Activated CD4-positive, alpha-beta memory T cell treated with anti-CD3 and anti-CD28 coated beads, Interleukin-2, amount 10 ng/mL, durations not matched to agents 7 days and 5 days (primary cell): ENCODE measurements at places on chromosomes 7 and 10. TPM values are rescaled to one million over a fixed set of nuclear protein-coding genes. Genes with fewer than 3 reads are reported as not detected.

- H3K36me3 ChIP-seq: peaks cover 1% of the 10 kb centered on the region
- peaks cover 16% of the 10 kb centered on the region for H3K27me3 ChIP-seq
- H3K4me1 ChIP-seq: peaks cover 21% of the 10 kb centered on the region
- no peak overlapping the region for H3K27ac ChIP-seq
Measured at GRCh38 chr7:139825666-139826290, 3.3 kb upstream of the TBXAS1 start.

The H2BK1 gene
- total RNA-seq: not detected

DNA sequence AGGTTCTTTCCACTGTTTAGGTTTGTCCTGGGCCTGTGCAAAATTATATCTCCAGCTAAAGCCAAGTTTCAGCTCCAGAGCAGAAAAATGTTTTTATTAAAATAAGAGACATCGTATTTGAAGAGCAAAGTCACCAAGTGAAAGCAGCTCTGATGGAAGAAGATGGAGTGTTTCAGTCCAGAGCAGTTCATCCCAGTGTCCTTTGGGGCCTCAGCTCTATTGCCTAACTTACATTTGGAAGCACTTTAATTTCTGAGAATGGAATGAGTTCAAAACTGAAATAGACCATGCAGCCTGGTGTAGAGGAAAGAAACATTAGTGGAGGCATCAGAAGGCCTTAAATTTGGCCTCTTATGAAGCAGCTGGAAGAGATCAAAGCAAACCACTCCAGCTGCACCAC lies 545.2 kb downstream of the SORCS1 start:
- no peaks in the 10 kb centered on the region for H3K4me1 ChIP-seq
- no peak overlapping the region for H3K27ac ChIP-seq
- no peaks in the 10 kb centered on the region for H3K27me3 ChIP-seq
- no peaks in the 10 kb centered on the region for H3K36me3 ChIP-seq
- no peak overlapping the region for H3K4me3 ChIP-seq

DNA sequence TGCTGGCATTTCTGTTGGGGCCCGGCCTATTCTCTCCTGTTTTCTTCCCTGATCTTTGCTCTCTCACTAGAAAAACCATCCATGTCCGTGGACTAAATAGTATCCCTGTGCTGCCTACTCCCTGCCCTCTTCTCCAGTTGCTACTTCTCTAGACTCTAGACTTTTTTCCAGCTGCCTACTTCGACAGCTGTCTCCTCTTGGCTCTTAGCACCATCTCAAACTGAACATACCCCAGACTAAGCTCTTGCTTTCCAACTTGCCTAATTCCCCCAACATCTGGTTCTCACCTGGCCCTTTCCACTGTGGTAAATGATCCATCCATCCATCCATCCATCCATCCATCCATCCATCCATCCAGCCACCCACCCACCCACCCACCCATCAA lies 19.5 kb downstream of the ADCYAP1R1 start:
- H3K4me3 ChIP-seq: no peak overlapping the region
- H3K4me1 ChIP-seq: no peaks in the 10 kb centered on the region
- no peak overlapping the region for H3K27ac ChIP-seq
- peaks cover 2% of the 10 kb centered on the region for H3K27me3 ChIP-seq

DNA sequence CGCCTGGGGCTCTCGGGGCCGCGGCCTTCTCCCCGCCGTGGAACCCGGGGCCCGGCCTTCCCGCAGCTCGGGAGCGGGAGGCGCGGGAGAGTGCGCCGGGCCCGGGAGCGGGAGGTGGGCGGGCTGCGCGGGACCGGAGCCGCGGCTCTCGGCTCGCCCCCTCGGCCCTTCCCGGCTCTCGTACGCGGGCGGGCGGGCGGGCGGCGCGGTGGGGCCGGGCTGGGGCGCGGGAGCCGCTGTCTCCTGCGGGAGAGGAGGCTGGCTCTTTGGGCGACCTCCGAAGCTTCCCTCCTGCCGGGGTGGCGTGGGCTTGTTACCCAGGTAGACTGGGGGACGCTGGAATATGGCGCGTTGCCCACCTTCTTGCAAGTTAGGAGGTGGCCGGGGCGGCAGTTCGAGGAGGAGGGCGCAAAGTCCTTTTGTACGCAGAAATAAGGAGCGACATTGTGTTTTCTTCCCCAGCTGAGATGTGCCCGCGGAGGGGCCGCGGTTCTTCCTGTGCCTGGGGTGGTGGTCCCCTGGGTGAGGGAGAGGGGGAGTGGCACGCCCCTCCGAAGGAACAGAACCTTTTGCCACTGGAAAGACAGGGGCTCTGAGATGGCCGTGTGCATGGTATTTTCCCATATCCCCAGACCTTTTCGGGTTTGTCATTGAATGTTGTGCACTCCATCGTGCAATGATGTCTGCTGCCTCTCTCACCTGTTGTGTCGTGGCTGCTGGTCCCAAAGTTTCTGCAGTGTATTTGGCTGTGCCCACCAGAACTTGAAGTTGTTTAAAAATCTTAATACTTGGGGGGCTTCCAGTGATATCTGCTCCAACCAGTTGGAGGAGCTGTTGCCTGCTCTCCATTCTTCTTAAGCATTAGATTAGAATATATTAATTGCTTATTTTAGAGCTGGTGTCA lies 844 bp downstream of the NRF1 start:
- DNase-seq: peak; percentile 40
- H3K36me3 ChIP-seq: peaks cover 16% of the 10 kb centered on the region
- H3K27ac ChIP-seq: peak overlapping the region; percentile 86
- H3K4me1 ChIP-seq: peaks cover 58% of the 10 kb centered on the region
- no peaks in the 10 kb centered on the region for H3K27me3 ChIP-seq

DNA sequence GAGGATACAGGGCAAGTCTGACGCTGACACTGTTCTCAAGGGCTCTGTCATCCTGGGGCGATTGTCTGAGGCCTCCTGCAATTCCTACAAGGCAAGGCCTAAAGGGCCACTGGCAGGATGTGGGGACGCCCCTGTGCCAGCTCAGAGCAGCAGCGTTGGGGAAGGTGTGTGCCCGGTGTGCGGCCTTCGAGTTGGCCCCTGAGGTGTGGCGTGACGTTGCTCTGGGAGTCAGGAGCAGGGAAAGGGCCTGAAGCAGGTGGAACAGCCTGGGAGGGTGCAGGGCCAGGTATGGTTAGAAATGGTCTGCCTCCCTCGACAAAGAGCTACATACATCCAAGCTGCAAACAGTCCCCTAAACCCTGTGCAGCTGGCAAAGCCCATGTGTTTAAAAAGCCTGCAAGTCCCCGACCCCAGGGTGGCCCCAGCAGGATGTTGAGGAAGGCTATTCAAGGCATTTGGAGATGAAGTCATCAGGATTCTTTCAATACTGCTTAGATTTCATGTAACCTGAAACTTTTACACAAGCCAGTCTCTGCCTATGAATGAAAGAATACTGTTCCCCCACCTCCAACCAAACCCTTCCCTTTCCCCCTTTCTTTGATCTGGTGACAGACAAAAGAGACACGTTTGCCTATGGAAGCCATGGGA lies 142.5 kb upstream of the TNS3 start:
- no peaks in the 10 kb centered on the region for H3K4me1 ChIP-seq
- no peak overlapping the region for H3K4me3 ChIP-seq
- DNase-seq: no peak
- no peaks in the 10 kb centered on the region for H3K27me3 ChIP-seq

DNA sequence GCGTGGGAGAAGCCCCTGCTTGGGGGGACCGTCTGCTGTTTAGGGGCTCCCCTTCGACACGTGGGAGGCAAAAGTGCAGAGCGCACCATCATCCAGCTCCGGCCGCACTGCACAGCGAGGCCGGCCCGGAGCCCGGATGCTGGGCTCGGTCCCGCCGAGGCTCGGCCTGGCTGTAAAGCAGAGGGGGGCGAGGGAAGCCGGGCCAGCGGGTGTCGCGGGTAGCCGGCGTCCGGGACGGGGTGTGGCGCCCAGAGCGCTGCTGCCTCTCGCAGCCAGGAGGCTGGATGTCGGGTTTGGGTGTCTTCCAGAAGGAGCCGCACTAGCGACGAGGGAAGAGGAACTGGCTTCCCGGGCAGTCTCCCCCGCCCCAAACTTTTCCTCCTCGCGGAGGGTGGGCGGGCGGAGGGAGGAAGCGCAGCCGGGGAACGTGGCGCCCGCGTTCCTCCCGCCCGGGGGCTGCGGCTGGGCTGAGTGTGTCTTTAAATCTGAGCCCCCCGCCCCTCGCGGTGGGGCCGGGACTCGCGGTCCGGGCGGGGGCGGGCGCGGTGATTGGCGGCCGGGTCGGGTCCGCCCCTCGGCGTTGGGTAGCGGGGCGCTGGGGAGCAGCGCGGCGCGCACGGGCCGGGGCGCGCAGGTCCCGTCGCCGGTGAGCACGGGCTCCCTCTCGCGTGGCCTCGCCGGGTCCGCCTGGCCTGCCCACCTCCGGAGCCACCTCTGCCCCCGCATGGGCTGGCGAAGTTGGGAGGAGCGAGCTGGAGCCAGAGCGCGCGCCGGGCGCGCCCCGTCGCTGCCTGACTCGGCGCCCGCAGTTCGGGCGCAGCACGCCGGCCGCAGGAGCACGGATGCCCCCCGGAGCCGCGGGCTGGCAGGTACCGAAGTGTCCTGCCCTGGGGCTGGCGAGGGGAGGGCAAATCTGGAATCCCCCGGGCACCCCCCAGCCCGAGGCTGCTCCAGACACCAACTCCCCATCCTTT lies at the start of gene PALD1:
Gene PALD1, plus strand, starts transcription at position 577 of the 974 bp plus-strand sequence. CDS start 47,185 bp downstream, outside the sequence.
- peak; percentile 32 for DNase-seq
- H3K36me3 ChIP-seq: no peaks in the 10 kb centered on the region
- peak within 1 kb of the TSS; percentile 63 for H3K4me3 ChIP-seq
- peaks cover 62% of the 10 kb centered on the region for H3K27me3 ChIP-seq
- peaks cover 32% of the 10 kb centered on the region for H3K4me1 ChIP-seq

DNA sequence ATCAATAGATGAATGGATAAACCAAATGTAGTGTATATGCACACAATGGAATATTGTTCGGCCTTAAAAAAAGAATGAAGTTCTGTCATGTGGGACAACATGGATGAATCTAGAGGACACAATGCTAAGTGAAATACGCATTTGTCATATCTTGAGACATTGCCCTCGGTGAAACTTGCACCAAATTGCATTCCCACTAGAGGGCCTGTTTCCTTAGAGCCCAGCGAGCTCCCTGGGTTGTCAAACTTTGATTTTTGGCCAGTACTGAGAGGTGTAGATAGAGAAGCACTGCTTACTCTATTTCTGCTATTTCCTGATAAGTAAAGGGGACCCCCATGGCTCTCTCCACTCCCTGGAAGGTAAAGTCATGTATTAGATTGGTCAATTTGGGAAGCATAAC lies 157.1 kb downstream of the GPAM start:
- no peaks in the 10 kb centered on the region for H3K36me3 ChIP-seq
- DNase-seq: no peak
- no peaks in the 10 kb centered on the region for H3K27me3 ChIP-seq
- no peak overlapping the region for H3K27ac ChIP-seq
- H3K4me1 ChIP-seq: no peaks in the 10 kb centered on the region

- peaks cover 2% of the 10 kb centered on the region for H3K4me1 ChIP-seq
- no peak overlapping the region for H3K4me3 ChIP-seq
- H3K36me3 ChIP-seq: peaks cover 17% of the 10 kb centered on the region
- no peak for DNase-seq
- H3K27me3 ChIP-seq: no peaks in the 10 kb centered on the region
Measured at GRCh38 chr10:79274279-79275104, 72.8 kb upstream of the PPIF start.
